Common myeloid progenitor, CD34-positive (primary cell): ENCODE measurements at places on chromosomes 2 and 18.

GRCh38 chr2:172972005-172972619 lies 103.5 kb upstream of the MAP3K20 start:
- peak; percentile 53 for DNase-seq

GRCh38 chr2:61537277-61537949 lies 743 bp downstream of the XPO1 start:
- DNase-seq: peak; percentile 37

DNA sequence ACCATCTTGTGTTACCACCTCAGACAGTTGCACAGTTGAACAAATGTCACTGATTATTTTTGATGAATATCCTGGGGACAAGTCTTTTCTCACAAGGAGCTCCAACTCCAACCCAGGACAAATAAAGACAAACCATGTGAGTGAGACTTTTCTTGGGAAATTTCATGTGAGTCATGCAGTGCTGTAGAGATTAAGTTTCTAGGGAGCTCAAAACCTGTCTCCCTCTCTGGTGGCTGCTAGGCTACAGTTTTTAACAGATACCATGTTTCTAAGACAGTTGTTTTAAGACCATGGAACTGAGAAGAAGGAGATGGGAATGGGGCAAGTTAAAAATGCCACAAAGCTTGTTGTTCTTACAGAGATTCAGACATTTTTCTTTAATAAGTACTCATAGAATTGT lies 255.5 kb downstream of the RIT2 start:
- DNase-seq: no peak

GRCh38 chr2:120594856-120595685 lies 140.6 kb upstream of the GLI2 start:
- no peak for DNase-seq

DNA sequence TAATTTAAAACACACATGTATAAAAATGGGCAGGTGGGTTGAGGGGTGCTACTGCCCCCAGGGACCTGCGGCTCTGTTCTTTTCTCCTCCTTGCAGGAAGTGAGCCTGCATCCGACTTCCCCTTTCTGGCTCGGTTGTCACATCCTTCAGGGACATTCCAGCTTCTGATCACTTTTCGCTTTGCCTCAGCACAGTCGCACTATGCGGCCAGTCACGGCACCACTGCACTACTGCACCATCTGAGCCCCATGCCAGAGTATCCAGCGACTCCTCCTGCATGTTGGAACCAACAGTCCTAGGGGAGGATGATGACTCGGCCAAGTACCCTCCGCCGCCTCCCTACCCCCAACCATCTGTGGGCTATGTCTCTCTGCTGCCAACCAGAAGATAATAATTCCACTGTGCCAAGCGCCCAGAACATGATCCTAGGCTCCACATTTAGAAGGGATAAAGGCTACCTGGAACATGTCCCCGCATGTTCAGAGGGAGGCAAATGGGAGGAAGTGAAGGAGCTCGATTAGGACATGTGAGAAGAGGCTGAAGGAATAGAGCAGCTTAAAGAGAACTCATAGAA lies 17.6 kb downstream of the CDC42EP3 start:
- peak; percentile 57 for DNase-seq

DNA sequence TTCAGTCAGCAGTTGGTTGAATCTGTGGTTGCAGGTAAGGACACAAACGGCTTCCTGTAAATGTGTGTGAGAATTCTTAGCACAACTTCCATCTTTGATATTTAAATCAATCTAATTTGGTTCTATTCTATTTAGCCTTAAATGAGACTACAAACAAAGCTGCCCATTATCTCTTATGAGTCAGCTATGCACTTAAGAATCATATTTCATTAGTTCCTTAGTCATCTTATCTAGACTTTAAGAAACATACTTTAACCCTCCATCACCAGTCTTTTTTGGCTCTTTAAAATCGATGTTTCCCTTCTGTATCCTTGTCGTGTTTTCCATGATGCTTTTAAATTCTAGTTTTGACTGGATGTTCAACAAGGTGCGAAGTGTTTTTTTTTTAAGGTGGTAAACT lies 114.4 kb upstream of the TMEM200C start:
- no peak for DNase-seq

DNA sequence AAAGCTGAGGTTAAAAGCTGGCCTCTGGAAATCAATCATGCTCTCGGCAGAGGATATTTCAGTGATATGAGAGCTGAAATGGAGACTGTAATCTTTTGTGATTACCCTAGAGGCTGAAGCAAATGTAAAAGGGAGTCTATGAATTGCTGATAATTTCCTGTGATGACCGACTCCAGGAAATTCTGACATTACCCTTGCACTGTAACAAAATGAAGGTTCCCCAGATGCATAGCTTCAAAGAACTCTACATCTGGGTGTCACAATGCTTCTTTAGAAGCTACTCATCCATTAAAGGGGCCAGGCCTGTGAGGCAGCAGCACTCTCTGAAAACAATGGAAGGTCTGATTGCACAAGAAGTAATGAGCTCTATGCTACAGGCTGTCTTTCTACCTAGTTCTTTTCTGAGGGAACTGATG lies 268.2 kb upstream of the SESTD1 start:
- no peak for DNase-seq

DNA sequence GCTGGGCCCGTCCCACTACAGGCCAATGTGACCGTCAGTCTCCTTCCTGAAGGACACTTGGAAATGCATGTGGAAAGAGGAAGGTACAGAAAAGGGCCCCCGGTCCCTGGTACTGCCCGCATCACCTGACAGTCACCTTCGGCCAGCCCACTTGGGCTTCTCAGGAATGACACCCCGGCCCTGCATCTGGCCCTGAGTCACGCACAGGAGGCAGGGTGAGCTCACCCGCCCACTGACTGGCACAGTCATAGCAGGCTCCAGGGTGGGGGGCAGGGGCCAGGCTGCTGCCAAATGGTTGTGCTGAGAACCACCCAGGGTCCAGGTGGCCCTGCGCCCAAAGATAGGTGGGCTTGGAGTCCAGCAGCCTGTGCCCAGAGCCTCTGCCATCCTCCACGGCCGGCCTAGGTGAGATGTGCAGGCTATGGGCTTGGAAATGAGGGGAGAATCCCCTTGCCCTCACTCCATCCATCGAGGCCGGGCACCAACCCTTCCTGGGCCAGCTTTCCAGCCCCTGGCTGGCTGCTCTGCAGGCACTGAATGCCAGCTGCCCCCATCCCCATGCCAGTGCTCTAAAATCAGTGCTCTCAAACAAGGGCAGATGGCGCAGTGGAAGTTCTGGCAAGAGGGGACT lies 14.1 kb downstream of the EMX1 start:
- DNase-seq: no peak

- DNase-seq: no peak
Observed at GRCh38 chr2:238087211-238087610, 12.9 kb upstream of the ESPNL start.

- no peak for DNase-seq
Observed at GRCh38 chr2:225236769-225237323, 162.7 kb upstream of the NYAP2 start.

- no peak for DNase-seq
Observed at GRCh38 chr2:215779912-215780311, 233.4 kb downstream of the MREG start.

DNA sequence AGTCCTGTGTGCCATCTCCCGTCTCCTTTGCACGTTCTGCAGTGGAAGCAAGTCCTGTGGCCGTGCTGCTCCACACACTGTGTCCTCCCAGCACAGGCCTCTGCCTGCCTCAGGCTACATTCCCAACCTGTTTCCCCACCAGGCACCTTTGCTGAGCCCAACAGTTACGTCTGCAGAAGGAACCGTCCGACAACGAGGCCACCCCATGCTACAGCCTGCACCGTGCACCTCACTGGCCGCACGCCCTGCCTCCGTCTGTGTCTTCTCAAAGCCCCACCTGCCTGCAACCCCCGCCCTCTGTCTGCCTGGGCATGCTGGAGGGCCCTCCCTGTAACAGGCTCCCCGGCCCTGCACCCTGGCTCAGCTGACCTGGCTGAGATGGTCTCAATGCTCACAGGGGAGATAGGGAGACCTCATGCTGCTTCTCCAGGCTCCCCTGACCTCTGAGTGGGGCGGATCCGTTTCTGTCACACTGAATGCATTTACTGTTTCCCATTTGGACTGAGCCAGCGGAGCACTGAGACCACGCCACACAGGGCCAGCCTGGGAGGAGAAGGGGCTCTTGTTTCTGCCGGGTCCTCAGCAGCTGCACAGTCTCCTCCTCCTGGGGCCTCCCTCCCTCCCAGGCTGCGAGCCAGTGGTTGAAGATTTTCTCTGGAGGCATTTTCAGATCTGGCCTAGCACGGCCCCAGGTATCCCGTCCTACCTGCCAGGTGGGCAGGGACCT lies 109.1 kb upstream of the OTOS start:
- DNase-seq: no peak

GRCh38 chr2:208049006-208049405 lies 23.7 kb upstream of the PLEKHM3 start:
- DNase-seq: no peak

DNA sequence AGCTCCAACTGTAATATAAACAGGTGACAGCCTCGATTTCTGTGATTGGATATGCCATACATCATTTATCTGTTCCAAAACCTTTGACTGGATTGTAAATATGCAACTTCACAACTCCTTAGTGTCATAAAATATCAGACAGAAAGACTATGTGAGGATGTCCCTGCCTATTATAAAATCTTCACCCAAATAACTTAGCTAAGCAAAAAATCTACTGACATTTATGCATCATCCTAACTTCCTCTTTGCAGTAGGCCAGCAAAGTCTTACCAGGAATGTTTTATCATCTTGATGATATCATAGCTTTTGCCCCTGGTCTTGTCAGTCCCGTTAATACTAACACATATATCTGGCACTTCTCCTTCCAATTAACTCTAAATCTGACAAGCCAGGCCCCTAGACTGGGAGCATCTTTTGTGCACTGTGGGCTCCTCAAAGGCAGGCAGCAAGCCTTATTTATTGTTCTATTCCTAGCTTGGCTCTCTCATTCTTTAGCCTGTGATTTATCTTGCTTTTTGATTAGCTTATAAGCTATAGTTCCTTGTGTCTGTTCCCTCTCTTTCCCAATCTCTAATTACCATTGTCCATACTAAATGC lies 356.5 kb upstream of the HNMT start:
- DNase-seq: no peak

- no peak for DNase-seq
Observed at GRCh38 chr2:129761569-129762021, 217.9 kb upstream of the RAB6C start.

DNA sequence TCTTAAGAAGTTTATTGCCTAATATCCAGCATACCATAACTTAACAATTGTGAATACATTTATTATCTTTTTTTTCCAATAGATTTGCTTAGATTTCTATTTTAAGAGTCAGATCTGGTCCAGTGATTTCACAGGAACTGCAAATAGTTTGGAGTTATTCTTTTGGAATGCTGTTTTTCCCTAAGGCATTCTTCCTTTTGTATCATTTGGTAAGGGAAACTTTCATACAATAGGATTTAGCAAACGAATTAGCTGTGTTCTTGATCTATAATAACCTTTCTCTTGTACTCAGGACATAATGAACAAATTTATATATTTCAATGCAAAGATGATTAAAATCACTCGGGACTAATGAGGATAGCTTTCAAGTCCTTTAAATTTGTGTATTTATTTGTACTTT lies 201.6 kb downstream of the ERBB4 start:
- no peak for DNase-seq

DNA sequence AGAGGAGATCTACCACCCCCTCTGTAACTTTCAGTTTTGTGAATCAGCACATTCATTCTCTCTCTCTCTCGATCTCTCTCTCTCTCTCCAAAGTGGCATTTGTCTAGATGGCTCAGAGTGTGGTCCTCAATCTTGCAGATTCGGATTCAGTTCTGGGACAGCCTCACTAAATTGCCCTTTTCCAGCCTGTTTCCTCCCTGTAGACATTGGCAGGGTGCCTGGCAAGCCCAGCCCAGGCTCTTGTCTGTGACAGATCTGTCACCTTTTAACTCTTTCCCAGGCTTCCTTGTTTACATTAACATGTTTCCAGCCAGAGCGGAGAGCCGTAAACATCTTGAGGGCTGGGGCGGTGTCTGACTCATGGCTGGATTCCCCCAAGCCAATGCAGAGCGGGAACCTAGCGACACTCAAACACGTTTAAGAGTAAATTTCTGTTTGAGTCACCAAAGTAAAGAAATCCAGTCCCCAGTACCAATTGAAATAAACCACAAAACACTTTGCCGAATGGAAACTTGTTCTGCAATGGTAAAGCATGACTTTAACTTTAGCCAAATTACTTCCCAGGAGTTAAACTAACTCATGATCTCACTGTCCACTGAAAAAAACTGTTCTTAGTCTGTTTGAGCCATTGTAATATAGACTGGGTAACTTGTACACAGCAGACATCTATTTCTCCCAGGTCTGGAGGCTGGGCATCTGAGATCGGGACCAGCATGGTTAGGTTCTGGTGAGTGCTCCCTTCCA lies 6.6 kb upstream of the CYP27C1 start:
- peak; percentile 17 for DNase-seq

GRCh38 chr2:47488870-47489584 lies 86.1 kb downstream of the MSH2 start:
- peak; percentile 28 for DNase-seq

- no peak for DNase-seq
Observed at GRCh38 chr18:78145096-78145495, 834.5 kb upstream of the SALL3 start.

DNA sequence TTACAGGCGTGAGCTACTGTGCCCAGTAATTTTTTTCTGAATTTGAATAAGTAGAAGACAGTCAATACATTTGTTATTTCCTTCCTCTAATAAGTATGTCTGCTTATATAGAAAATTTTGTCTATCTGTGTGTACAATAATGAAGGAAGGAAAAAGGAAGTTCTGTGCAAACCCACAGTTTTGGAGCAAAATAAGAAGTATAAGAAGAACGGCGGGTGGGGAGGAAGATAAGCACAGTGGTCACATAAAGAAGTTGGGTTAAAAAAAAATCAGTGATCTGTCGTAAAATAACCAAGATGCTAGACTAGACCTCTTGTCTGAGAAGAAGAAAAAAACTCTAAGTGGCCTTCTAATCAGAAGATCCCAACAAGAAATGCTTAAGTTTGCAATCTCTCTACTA lies 20.2 kb downstream of the MGAT4A start:
- DNase-seq: peak; percentile 77

- DNase-seq: no peak
Observed at GRCh38 chr2:150605664-150606063, 118.2 kb upstream of the RND3 start.

GRCh38 chr18:34709750-34710441 lies at the start of gene DTNA:
DTNA (plus strand) TSS chr18:34710298; CDS start chr18:34755977, 45,679 bp downstream.
- DNase-seq: peak; percentile 75

DNA sequence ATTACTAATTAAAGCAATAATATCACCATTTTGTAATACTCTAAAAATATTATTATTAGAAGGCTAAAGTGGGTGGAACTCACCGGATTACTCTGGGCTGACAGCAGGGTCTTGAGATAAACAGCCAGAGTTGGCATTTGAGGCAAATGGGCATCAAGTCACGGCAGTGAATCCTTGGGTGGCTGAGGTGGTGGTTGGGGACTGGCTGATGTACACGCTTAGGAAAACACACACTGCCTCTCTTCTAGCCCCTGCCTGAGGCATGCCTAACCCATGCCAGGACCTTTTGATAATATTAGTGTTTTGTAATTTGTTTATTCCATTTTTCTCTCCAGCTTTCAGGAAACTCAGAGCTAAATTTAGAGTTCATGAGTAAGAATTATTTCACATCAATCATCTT lies 76.8 kb downstream of the ACKR3 start:
- DNase-seq: no peak
